ENCODE measurements at places on chromosomes 7 and 10.

DNA sequence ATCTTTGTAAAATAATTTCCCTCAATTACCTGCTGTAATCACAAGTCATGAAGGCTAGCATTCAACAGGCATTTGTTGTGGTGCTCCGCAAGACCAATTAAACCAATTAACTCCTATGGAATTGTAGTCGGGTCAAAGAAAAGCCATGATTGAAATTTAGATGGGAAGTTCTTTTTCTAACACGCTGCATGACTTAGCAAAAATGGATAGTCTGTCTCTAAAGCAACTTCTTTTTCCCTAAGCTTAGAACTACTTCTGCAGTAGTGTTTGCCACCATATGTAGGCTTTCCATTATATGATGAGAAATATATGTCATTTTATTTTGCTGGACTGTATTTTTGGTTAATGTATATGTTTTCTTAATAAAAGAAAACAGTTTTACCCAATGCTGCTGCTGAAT, 119.1 kb downstream of the TSPAN12 start:
- no peak for DNase-seq

DNA sequence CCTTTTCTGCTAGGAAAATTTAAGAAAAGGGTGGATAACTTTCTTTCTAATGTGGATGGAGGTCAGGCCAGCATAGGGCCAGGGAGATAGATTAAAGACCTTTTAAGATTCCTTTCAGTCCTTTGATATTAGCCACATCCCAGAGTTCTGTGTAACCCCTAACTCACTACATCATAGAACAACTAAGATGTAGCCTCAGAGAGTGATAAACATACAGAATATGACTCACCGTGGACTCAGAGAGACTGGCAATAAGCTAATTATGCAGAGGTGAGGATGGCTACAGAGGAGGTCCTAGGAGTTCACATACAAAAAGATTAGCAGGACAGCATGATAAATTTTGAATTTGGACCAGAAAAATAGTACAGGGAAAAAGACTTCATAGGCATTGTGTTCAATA, 141.0 kb downstream of the AOAH start:
- no peak for DNase-seq

GRCh38 chr10:79406683-79407422, 38.6 kb downstream of the ZCCHC24 start:
- DNase-seq, result no peak

DNA sequence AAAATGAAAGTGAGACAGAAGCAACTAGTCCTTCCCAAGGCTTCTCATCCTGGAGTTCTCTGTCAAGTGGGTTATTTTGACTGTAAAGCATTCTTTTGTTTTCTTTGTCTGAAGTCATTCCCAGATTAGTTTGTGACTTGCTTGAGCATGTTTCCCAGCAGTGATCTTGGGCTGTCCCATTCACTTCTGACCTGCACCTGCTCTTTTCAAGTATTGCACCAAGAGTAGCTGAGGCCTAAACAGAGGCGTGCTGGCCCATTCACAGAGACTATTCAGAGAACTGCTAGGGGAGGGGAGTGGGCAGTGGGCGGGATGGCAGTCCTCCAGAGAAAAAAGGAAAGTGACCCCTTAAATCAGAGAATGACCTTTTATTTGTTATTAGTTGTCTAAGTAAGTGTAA, 61.3 kb downstream of the CACNA2D1 start:
- DNase-seq, result no peak

DNA sequence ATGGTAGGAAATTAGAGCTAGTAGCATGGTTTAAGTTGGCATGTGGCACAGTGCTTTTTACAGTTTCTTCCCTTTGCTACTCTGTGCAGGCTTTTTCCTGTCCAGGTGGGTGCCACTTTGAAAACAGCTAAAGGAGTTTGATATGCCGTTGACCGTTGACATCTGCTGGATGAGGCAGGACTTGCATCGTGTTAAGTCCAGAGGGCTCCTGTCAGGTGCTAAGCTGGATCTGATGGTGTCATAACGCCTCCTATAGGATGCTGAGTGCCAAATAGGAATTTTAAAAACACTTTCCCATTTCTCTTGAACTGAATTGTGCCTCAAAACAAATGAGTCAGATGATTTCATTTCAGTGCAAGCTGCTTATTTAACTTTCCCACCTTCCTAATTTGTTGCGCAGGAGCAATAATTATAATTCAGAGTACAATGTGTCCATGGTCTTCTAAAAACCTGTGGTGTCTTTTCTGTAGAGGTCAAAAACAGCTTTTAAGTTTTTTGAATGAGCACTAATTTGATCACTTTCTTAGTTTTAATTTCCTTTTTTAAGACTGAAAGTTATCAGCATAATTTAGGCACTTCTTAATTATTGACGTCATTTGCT, 178.3 kb downstream of the CDCA7L start:
- DNase-seq, result no peak

- no peak for DNase-seq
These were observed 336.8 kb downstream of the PLXNA4 start for GRCh38 chr7:132239422-132239994.

DNA sequence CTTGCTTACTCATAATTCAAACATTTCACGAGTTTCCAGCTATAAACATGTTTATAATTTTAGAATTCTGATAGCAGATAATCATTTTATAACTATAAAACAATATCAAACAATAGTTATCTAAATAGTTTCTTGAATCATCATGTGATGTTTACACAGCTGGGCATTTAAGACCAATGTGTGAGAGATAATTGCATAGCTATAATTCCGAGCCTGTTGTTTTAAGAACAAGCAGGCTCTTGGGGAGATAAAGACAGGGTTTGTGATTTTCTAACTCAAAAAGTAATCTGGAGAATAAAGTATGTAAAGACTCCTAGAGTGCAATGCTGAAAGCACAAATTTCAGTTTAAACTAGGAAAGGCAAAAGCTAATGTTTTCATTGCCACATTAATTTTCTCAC, 331.2 kb downstream of the LRRTM3 start:
- DNase-seq, result no peak

GRCh38 chr7:146375170-146375569, 258.6 kb downstream of the CNTNAP2 start:
- DNase-seq, result no peak

Data from stimulated activated CD8-positive, alpha-beta memory T cell treated with anti-CD3 and anti-CD28 coated beads, Interleukin-2, amount 100 ng/mL, for 1 hour (primary cell).